A549 treated with AZD2906 at 1 μM for 4 hours (cell line): ENCODE measurements at places on chromosomes 4 and X. TPM values are rescaled to one million over a fixed set of nuclear protein-coding genes. Genes with fewer than 3 reads are reported as not detected.

MAGEC1 gene
- 0.03 to 0.05 TPM (median 0.03 TPM) in 5 replicates for total RNA-seq

FRMPD4 gene
- total RNA-seq: 0.02 to 0.06 TPM (median 0.05 TPM) in 5 replicates

CPLX1 gene
- total RNA-seq: 0.51 to 0.70 TPM (median 0.64 TPM) in 5 replicates

GLUD2 gene
- 2.0 to 2.4 TPM (median 2.3 TPM) in 5 replicates for total RNA-seq

CAPN6 gene
- total RNA-seq: not detected in 5 replicates

SMARCA1 gene
- 32.3 to 60.2 TPM (median 45.4 TPM) in 5 replicates for total RNA-seq

SULT1B1 gene
- total RNA-seq: 0.01 to 0.04 TPM (median 0.03 TPM) in 5 replicates

FRMD7 gene
- total RNA-seq: not detected in 5 replicates

DKK2 gene
- not detected in 5 replicates for total RNA-seq

CLIC2 gene
- total RNA-seq: 0.07 to 0.19 TPM (median 0.10 TPM) in 5 replicates

MPP1 gene
- total RNA-seq: 13.7 to 16.4 TPM (median 15.9 TPM) in 5 replicates

RADX gene
- total RNA-seq: 0.03 to 0.10 TPM (median 0.06 TPM) in 5 replicates

CLDN34 gene
- total RNA-seq: not detected in 5 replicates

IL13RA1 gene
- total RNA-seq: 49.5 to 68.4 TPM (median 59.5 TPM) in 5 replicates

OCRL gene
- 19.0 to 25.5 TPM (median 23.1 TPM) in 5 replicates for total RNA-seq

TEX11 gene
- not detected in 5 replicates for total RNA-seq

DUX4 gene
- not detected in 5 replicates for total RNA-seq

MAGEA3 gene
- total RNA-seq: 2.0 to 5.2 TPM (median 3.1 TPM) in 5 replicates

MAGEC3 gene
- total RNA-seq: not detected in 5 replicates

MAP3K15 gene
- 1.5 to 2.2 TPM (median 2.0 TPM) in 5 replicates for total RNA-seq

STARD8 gene
- 1.0 to 1.8 TPM (median 1.5 TPM) in 5 replicates for total RNA-seq

ERCC6L gene
- 9.8 to 13.0 TPM (median 10.7 TPM) in 5 replicates for total RNA-seq

TCP11X1 gene
- not detected in 5 replicates for total RNA-seq

MAGIX gene
- total RNA-seq: 2.3 to 3.9 TPM (median 3.3 TPM) in 5 replicates

BGN gene
- 0.03 TPM in 1 of 5 replicates, not detected in the others for total RNA-seq

GPC4 gene
- 0.01 to 0.05 TPM (median 0.04 TPM) in 5 replicates for total RNA-seq

KLHL8 gene
- 4.1 to 5.5 TPM (median 4.4 TPM) in 5 replicates for total RNA-seq

SORBS2 gene
- 0.63 to 1.2 TPM (median 0.67 TPM) in 5 replicates for total RNA-seq

PITX2 gene
- 0.63 to 0.86 TPM (median 0.70 TPM) in 5 replicates for total RNA-seq

NUDT10 gene
- 1.1 to 1.9 TPM (median 1.4 TPM) in 5 replicates for total RNA-seq
